Stimulated activated CD8-positive, alpha-beta memory T cell treated with anti-CD3 and anti-CD28 coated beads, Interleukin-2, amount 100 ng/mL, for 1 hour (primary cell): ENCODE measurements at places on chromosomes 13 and 19.

DNA sequence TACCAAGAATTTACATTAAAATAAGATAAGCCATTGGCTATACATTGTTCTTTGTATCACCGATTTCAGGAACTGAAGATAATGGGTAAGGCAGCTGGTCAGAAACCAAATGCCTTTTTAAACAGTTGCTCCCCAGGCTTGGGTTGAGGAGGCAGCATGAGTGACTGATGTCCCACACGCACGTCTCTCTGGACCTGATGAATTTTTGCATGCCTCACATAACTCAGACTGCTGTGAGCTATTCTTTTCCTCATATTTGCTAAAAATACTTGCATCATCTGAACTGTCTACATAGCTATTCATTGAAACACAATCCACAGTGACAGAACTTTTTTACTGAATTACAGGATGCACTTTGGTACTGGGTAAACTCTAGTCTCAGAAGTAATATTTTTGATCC lies 123.6 kb upstream of the MAB21L1 start:
- DNase-seq: no peak

- DNase-seq: no peak
These were observed 34.7 kb downstream of the PHF11 start for GRCh38 chr13:49530457-49530856.

- DNase-seq: no peak
These were observed 3.7 kb downstream of the FTL start for GRCh38 chr19:48968813-48969218.

GRCh38 chr13:73335210-73335609 lies 276.4 kb downstream of the KLF5 start:
- DNase-seq: no peak

- DNase-seq: no peak
These were observed 1033.5 kb upstream of the SLC10A2 start for GRCh38 chr13:104099750-104100149.

GRCh38 chr13:90105849-90106496 lies 1241.5 kb upstream of the MIR17HG start:
- no peak for DNase-seq
